ENCODE measurements at places on chromosomes 1 and 21.

- DNase-seq: no peak
Observed at GRCh38 chr1:201696217-201696761, 132.7 kb upstream of the IPO9 start.

DNA sequence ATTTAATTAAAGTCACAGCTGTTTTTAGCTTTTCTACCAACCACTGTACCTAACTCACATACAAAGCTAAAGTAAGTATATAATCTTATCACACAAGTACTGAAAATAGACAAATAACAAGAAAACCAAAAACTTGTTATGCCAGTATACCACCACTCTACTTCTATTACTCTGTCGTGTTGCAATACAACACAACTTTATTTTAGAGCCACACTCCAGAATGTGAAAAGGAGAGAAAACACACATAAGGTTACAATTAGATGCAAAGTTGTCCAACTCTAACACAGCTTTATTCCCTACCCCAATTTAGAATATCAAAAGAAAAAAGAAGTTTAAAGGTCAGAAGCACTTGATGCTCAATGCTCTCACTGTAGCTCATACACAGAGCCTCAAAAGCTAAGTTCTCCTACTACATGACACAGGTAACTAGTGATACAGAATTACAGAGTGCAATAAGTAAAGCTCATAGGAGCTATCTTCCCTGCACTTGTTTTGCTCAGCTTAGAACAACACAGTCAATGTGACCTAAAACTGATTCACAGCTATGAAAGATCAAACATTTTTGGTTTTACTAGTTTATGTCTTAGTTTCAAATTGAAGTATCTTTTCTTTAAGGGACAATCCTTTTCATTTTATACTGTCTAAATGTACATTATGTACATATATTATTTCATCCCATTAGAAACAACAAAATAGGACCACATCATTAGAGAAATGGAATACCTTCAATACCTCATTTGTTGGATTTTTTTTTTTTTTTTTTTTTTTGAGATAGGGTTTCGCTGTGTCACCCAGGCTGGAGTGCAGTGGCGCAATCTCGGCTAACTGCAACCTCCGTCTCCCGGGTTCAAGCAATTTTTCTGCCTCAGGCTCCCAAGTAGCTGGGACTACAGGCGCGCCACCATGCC is 29.2 kb downstream of the EYA3 start:
- no peak for DNase-seq

GRCh38 chr1:228368801-228369607 is 37.6 kb downstream of the TRIM11 start:
- no peak for DNase-seq

GRCh38 chr1:62198781-62199125 is 4.1 kb downstream of the L1TD1 start:
- no peak for DNase-seq

- no peak for DNase-seq
Observed at GRCh38 chr1:92095874-92096273, 15.7 kb downstream of the BTBD8 start.

GRCh38 chr1:114082867-114083585 is 70.6 kb downstream of the SYT6 start:
- no peak for DNase-seq

GRCh38 chr1:62720946-62721554 is 32.9 kb upstream of the DOCK7 start:
- no peak for DNase-seq

GRCh38 chr1:28136169-28136921 is 40.1 kb downstream of the PTAFR start:
- DNase-seq: no peak

DNA sequence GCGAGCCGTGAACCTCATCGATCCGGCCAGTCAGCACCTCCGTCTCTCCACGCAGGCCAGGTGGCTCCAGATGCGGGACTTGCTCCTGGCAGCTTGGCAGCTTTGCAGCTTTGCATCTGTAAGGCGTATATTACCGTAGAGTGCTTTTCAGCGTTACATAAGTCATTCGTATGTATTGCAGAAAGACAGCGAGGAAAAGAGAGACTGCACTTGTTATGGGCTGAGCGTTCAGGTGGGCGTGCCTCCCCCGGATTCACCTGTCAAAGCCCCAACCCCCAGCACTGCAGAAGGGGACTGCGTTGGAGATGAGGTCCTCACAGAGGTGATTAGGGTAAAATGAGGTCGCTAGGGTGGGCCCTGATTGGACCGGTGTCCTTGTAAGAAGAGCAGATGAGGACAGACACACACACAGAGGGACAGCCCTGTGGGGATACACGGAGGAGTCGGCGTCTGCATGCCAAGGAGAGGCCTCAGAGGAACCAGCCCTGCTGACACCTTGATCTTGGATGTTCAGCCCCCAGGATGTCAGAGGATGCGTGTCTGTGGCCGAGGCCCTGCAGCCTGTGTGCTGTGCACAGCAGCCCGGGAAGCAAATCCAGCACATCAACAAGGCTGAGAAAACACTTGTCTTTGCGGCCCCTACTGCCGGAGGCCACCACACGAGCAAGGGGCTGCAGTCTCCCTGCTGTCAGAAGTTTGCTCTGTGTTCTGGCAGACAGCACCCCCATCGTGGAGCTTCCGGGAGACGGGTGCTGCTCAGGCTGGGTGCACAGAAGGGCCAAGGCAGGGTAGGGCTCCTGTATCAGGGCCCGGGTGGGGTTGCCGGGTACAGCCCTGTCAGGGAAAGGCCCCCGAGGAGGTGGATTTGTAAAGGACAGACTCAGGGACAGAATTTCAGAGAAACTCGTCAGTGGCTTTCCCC is 10.9 kb upstream of the AGPAT3 start:
- DNase-seq: no peak

DNA sequence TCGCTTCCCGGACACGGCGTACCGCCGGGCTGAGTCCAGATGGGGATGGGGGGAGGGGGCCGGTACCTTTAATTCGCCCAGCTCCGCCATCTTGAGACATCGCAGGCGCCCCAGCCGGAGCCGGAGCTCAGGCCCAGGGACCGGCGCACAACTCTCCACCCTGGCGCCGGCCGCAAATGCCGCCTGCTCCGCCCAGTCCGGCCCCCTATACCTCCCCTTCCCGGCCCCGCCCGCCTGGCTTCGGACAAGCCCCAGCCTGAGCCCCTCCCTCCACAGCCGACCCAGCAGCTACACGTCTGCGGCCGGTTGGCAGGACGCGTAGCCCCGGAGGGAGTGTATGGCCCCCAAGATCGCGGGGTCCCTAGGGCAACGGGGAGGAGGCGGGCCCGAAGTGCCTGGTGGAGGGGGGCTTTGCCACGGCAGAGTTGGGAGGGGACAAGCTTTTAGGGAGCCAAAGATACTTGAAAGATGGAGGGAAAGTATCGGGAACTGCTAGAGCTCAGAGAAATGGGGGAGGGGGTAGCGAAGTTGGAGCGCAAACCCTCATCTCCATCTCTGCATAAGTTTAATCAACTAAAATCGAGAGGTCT is at the start of gene PIAS3:
Gene PIAS3 (minus strand): TSS at position 181 of the 590 bp plus-strand sequence. CDS start 91 bp downstream, at position 90.
- peak; percentile 84 for DNase-seq

GRCh38 chr1:77018761-77019160 is 151.5 kb downstream of the ST6GALNAC5 start:
- DNase-seq: no peak

DNA sequence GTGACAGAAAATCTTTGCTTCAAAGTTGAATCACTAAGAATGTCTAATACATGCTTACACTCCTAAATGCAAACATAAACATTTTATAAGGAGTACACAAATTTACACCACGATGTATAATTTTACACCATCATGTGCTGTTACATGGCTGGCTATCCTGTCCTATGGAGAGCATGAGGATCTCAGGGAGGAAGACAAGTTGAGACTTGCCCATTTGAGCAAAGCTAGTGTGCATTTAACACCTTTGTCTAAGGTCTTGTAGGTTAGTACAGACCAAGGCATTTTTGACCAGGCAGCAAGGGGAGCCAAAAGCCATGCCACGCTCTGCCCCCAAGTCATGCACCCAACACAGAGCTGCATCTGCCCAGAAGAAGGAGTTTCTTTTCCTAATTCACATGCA is 14.5 kb upstream of the COG2 start:
- DNase-seq: no peak

GRCh38 chr21:40704141-40704540 is 142.8 kb downstream of the DSCAM start:
- no peak for DNase-seq

- DNase-seq: no peak
Observed at GRCh38 chr1:184608581-184608980, 146.1 kb downstream of the EDEM3 start.

GRCh38 chr1:53330819-53331218 is 2.9 kb upstream of the LRP8 start:
- no peak for DNase-seq

- DNase-seq: no peak
Observed at GRCh38 chr1:15222653-15223303, 24.2 kb upstream of the FHAD1 start.

GRCh38 chr1:3307359-3307758 is 147.1 kb upstream of the ARHGEF16 start:
- no peak for DNase-seq

GRCh38 chr1:2416403-2416802 is 4.0 kb upstream of the PEX10 start:
- DNase-seq: no peak

DNA sequence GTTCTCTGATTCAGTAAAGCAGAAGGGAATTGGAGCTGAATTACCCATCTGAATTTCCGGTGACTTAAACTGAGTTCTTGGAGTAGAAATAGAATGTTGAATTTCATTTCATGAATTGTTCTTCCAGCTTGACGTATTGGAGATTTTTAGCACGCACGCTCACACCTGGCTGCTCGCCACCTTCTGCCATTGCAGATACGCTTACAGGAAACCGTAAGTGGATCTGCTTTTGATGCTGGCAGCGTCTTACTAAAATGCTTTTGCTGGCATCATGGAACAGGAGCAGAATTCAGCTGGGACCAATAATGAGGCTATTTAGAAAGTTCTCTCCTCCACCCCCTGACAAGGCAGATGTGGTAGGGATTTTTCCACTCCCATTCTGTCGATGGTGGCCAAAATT is 17.7 kb upstream of the ELAVL4 start:
- DNase-seq: no peak

GRCh38 chr1:247322849-247323586 is 8.6 kb downstream of the ZNF496 start:
- DNase-seq: peak; percentile 10

- DNase-seq: no peak
Observed at GRCh38 chr1:6909401-6909800, 124.1 kb downstream of the CAMTA1 start.

DNA sequence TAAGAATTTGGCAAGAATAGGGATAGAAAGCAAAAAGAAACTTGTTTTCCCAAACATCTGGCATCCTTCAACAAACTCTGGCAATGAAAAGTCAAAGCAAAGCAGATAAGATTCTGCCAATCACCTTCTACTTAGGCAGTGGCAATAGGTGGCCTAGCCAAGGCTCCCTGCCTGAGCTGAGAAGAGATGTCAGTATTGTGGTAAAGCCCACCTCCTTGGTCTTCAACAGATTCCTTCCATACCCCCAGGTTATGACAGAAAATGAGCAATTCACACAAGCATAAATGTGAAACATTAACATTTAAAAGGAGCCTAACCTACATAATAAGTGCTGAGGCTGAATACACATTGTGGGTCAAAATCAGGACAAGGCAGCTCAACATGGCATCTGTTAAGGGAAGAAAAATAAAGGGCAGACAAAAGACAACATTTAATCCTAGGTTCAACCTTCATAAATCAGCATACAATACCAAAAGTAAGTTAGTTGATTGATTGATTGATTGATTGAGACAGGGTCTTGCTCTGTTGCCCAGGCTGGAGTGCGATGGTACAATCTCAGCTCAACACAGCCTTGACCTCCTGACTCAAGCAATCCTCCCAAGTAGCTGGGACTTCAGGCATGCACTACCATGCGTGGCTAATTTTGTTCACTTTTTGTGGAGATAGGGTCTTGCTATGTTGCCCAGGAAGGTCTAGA is 123.1 kb downstream of the AKT3 start:
- no peak for DNase-seq

- no peak for DNase-seq
Observed at GRCh38 chr1:67078291-67078690, 24.3 kb upstream of the SLC35D1 start.

GRCh38 chr1:54132495-54132894 is 20.3 kb downstream of the CDCP2 start:
- DNase-seq: no peak

DNA sequence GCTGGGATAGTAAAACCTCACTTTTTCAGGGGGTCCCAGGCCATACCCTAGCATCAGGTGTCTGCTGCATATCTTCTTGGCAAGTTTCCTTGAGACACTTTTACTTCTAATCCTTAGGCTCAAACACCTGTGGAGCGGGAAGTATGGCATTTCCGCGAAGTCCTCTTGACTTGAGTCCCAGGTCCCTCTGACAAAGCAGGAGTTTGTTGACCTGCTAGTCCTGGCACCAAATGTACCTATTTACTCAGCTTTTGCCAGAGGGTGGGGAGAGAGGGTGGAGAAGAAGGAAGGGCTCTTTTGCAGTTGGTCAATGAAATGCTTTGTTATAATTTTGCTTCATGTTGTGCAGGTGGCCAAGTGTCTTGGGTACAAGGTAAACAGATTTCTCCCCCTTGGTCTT is 59.7 kb downstream of the CLIC6 start:
- DNase-seq: no peak

DNA sequence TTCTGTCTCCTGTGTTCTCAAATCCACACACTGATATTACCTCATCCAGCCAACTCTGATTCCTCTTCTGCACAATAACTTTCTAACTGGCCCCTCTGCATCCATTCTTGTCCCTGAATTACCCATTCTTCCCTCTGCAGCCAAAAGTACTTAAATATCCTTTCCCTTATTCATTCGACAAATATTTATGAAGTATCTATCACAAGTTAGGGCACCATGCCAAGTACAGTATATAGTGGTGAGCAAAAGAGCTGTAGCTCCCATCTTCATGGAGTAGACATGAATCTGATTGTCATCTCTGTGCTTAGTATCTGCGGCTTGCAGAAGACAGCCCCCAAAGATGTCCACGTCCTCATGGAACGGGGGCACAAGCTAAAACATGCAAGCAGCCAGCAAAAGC is 316.8 kb downstream of the SETD4 start:
- DNase-seq: no peak

DNA sequence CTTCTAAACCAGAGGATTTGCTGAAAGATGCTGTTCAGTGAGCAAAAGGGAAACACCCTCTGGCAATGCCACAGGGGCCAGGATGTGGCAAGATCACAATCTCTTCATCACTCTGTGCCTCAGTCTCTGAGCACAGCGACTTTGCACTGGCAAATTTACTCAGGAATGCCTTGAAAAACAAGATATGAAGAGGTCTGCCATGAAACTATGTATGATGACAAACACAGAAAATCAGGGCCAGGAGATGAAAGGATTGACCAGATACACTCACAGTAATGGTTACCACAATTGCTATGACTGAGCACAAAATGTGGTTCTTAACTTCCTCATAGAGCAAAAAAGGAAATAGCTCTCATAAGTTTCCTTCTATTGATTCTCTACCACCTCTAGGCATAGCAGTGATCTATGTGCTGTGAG is 5.8 kb downstream of the TTC13 start:
- peak; percentile 11 for DNase-seq

GRCh38 chr1:45018599-45019230 is 6.7 kb downstream of the UROD start:
- no peak for DNase-seq

GRCh38 chr1:83559129-83559840 is 439.6 kb downstream of the TTLL7 start:
- DNase-seq: no peak
